Hindlimb muscle (tissue), 1 donor: ENCODE measurements at places on chromosomes 5 and 9.
A peak's percentile ranks its signal among the peaks of the same experiment; 100 is the strongest.

- DNase-seq, result no peak
These were observed 584 bp upstream of the KLF9 start for GRCh38 chr9:70415041-70415440.

DNA sequence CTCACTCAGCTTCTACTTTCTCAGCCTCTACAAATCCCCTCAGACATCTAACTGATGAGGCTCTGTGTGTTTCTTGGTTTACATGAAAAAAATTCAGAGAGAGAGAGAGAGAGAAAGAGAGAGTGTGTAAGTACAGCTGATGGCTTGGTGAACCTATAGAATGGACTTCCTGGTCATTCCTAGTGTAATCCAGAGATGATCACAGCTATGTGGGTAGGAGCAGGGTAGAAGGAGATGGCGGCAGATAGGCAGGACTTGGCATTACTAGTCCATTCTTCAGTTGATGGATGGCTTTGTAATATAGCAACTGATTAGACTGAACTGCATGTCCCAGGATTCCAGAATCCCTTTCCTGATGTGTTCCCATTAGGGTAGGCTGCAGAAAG, 429.3 kb upstream of the CLINT1 start:
- DNase-seq, result no peak

DNA sequence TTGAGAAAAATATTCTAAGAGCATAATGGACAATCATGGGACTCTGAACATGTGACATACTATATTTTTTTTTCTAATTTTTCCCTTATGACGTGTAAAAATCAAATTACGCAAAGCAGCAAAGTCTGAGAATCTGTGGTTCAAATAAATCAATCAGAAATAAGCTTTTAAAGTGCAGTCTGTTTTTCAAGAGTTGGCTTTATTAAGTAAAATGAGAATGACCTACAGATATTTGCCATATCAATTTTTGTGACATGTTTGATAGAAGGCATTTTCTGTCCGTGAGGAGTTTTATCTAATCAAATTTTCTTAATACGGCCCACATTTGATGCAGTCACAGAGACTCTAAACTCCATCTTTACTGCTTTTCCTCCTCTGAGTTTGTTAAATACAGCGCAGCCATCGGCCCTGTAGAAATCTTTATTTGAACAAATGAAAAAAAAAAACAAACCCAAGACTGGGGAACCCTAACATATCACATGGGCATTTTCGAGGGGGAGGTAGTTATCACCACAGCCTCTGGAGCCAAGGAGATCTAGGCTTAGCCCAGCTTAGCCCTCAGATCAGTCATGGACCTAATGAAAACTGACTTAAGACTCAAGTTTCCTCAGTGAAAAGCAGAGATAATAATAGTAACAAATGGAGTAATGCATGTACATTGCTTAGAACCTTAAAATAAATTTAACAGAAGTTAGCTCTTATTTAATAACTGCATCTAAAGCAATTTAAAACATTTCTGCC, 263.6 kb upstream of the C9orf72 start:
- DNase-seq, result no peak

- no peak for DNase-seq
These were observed 138.3 kb downstream of the OLFM1 start for GRCh38 chr9:135225619-135226228.

DNA sequence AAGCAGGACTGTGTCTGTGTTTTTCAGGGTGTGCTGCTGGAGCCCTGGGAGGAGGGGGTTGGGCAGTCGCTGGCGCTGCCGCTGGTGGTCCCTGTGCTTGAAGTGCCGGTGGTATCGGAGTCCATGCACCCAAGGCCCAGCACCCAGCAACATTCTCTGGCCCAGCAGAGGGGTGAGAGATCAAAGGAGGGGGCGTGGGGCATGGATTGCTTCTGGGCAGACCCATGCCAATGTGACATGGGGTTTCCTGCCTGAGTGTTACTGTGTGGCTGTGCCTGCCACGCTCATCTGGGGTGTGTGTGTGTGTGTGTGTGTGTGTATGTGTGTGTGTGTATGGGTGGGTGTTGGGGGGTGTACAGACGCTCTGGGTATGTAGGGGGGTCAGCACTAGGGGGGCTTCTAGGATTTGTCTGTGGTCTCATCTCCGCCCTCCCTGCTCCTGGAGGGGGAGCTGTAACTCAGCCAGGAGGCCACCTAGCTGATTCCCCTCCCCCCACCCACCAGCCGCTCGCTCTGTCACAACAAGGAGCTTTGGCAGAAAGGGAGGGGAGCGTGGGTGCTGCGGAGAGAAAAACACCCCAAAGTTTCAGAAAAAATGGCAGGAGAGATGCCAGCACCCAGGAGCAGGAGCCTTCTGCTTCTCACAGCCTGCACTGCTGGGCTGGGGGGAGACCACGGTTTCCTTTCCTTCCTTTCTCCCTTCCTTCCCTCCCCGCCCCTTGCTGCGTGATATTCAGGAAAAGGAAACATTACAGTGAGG, 35.9 kb upstream of the HSPA9 start:
- DNase-seq, result peak; percentile 63

DNA sequence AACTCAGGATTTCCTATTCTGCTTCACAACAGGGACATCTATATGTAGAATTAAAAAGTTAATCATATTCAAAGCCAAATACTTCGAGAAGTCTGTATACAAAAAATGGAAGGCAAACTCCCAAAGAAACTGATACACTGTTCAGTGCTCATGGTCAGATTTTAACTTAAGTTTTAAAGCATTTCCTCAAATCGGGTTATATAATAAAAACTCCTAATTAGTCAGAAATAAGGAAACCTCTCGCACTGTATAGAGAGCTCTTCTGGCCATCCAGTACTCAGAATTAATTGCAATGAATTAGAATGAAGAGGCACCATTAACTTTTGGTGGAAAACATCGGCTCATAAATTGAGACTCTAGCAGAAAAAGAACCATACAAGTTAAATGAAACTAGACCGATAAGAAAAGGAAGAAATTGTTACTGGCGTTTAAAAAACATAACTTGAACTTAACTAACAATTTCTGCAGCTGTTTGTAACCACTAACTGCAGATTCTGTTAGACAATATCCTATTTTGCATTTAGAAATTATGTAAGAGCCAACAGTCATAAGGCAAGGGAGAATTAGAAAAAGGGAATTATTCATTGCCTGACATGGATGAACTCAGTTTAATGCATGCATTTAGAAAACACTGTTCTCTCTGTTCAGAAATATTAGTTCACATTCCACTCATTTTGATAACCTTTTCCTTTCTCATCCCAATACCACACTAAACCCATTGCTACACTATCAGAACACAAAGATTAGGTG, 96.6 kb downstream of the FNBP1 start:
- no peak for DNase-seq

DNA sequence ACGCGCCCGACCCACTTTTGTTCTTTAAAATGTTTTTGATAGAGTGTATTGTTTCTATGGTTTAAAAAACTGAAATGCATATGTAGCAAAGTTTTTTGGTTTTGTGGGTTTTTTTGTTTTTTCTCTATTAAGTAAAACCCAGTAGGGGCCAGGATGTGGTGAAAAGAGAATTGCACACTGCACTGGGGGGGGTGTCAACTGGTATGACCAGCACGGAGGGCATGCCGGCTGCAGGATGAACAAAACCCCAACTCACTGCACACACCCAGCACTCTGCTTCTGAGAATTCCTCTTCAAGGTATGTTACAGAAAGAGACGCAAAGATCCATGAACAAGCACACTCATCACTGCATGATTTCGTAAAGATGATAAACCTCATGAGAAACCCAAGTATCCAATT, 75.0 kb downstream of the STK10 start:
- DNase-seq, result no peak

DNA sequence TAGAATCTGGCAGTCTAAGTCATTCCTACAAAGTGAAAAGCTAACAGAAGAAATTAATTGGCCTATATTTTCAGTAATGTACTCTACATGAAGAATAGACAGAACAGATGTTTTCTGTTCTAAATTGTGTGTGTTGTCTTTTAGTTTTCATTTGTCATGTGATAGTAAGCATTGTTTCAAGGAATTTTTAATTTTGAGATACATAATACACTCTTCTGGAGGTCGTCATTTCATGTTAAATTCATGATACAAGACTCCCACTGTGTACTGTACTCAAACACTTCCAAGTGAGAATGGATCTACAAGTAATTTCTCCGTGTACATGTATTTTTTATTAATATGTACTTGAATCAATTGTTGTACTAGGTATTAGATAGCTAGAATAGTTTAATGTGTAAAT, 1522.9 kb downstream of the MAT2B start:
- no peak for DNase-seq

DNA sequence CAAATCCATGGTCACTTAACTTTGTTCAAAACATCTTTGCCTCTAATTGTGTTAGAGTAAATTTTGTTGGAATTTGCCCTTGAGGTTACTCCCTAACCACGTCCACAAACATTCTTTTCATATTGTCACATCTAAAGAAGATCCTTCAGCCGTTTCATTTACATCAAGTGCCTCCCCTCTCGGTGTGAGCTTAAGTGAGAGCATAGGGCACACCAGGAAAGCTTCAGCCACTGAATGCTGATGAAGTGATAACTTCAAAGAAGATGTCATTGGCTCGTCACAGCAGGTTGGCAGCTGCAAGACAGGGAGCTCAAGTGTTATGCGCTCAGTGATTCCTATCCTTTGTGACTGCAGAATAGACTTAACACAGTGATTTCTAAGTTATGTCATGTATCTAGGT, 49.6 kb upstream of the ADAMTS19 start:
- no peak for DNase-seq

GRCh38 chr5:119275601-119276173, 80.1 kb upstream of the TNFAIP8 start:
- DNase-seq, result no peak

DNA sequence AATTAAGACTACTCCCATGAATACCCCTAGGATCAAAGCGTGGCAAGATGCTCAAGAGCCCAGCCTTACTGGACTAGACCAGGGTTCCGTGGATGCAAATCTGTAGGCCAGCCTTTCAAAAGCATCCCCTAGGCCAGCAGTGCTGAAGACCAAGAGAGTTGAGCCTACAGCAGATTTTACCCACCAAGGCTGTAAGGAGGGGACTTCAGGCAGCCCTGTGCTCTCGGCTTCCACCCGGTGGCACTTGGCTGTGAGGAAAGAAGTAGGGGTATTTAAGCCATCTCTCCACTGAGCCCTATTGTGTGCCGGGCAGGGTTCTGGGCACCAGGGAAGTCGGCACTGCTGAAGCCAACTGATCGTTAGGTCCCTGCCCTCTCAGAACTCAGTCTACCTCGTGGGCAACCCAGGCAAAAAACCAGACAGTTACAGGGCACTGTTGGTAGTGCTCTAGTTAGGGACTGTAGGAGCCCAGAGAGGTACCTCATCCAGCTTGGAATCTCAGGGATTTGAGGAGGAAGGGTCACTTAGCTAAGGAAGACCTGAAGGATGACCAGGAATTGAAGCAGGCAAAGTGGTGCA, 25.5 kb downstream of the TCF7 start:
- DNase-seq, result no peak

GRCh38 chr9:125881042-125881441, 133.9 kb downstream of the PBX3 start:
- no peak for DNase-seq

DNA sequence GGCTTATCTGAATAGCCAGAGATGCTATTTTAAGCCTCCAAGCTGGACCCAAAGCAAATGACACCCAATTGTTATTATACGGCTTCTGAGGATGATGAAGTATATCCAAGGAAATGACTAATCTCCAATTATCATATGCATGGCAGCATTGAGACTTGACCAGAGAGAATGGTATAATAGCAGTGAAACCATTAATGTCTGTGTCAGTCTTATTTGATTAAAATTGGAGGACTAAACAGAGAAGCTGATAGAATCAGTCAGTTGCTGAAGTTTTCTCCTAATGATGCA, 200.5 kb downstream of the EFNA5 start:
- no peak for DNase-seq

GRCh38 chr9:4665357-4665756, 923 bp downstream of the SPATA6L start:
- DNase-seq, result no peak
